ENCODE measurements at places on chromosomes 12 and 14.

DNA sequence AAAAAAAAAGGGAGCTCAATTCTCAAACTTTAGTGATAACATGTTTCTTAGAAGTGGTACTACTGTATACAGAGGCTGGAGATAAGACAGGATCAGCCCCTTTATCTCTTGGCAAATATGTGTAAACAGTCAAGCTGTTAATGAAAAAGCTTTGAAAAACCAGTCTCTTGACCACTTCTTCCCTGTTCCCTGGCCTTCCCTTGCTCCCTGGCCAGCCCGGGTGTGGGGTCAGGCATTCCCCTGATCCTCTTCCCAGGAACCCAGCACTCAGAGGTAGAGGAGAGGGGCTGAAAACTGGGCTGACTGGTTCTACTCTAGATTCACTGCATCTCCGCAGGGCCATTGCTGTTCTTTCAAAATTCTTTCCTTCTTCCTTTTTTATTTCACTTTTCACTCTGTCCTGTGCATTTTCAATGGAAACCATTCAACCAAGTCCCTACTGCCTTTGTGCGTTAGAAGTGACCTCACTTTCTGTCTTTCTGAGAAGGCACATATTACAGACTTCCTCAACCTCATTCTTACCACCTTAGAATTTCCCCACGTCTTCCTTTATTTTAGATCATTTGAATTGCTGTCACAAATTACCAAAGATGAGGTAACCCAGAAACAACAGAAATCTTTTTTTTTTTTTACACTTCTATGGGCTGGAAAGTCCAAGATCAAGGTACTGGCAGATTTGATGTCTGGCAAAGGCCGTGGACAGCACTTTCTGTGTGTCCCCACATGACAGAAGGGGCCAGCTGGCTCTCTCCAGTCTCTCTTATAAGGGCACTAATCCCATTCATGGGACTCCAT is 5.7 kb downstream of the GNG2 start:
- no peak for DNase-seq

- no peak for DNase-seq
Measured at GRCh38 chr12:27499377-27499776, 24.6 kb upstream of the PPFIBP1 start.

- peak; percentile 63 for DNase-seq
Measured at GRCh38 chr12:66860752-66861750, 182.2 kb upstream of the GRIP1 start.

DNA sequence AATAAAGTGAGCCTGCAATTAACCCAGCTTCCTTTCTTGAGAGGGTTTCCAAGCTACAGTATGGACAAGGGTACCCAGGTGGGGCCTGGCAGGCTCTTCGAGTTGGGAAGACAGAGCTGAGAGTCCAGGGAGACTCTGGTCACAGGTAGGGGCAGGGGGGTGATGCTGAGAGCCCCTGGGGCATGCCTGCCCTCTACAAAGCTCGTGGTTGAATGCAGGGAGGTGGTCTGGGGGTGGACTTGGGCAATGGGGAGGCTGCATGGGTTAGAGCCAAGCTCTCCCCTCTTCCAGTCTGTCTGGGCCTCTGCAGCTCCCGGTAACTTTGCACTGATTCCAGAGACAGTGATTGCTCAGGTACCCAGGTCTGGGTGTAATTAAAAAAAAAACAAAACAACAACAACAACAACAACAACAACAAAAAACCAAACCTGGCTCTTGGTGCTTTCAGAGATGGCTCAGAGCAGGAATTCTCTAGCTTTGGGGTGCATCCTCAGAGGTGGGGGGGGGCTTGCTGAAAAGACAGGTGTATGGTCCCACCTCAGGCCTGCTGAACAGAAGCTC is 30.8 kb upstream of the PPP2R5C start:
- no peak for DNase-seq

DNA sequence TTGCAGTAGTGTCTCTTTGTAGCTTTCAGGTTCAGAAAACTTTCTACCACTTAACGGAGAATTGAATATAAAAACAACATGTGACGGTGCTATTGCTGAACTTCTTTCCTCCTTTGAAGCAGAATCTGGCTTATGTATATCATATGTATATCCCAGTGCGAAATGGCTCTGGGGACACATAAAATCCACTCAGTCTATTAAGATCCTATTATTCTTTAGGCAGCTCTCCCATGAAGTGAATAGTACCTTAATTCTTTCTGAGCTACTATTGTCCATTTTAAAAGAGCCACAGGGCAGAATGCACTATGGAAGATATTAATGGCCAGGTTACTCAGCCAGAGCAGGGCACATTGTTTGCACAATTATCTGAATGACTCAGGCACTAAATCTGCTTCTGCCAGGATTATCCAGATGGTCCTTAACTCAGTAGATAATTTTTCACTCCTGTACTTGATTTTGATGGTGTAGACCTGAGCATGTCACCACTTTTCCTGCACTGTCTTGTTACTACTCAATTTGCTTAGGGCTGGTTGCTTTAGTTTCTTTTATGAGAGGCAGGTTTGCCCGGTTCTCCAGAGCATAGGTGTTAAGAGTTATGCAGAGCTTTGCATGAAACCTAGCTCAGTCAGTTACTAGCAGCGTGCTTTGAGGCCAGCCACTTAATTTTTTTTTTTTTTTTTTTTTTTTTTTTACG is 5.5 kb downstream of the CNTN1 start:
- DNase-seq: no peak

DNA sequence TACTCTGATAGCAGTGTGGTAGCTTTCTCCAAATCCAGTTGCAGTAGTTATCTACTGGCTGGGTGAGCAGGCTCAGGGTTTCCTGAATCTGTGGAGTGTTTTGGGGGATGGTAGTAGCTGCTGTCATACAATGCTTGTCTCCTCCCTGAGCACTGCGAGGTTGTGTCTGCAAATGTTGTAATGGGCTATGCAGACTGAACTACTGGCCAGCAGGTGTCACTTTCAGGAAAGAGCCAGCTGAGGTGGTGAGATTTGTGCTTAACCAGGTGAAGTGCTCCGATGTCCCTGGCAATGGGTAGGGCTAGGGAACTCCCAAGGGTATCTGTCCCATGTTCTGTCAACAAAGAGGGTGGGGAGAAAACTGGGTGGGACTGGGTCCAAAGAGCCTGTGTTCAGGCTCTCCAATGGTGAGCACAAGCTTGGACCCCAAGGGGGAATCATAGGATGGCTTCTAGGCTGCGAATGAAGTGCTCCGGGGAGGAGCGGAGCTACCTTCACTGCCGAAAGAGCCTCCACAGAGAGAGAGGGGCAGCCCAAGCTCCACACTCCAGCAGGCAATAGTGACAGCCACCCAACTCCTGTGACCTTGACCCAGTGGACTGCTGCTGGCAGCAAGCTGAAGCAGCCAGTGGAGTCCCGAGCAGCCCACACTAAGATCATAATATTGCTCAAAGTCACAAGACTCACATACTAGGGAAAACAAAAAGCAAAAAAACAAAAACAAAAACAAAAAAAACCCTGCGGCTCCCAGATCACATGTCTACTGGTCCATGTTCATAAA is 1324.0 kb upstream of the USP15 start:
- DNase-seq: no peak

GRCh38 chr14:90644882-90645281 is 171.3 kb downstream of the TTC7B start:
- DNase-seq: no peak

DNA sequence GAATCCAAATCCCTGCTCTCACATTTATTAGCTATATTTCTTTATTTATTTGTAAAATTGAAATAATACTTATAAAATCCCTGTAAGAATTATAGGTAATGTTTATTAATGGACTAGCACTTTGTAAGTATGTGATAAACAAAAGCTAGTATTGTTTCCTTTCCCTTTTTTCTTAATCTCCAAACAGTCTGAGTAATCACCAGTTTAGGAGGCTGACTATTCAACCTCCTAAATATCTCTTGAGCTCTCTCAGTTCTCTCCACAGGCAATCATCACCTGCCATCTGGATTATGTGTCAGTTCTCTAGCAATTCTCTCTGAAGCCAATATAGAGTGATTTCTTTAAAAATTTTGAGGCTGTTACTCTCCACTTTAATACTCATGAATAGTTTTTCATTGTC is 9.2 kb upstream of the LYZ start:
- DNase-seq: no peak

DNA sequence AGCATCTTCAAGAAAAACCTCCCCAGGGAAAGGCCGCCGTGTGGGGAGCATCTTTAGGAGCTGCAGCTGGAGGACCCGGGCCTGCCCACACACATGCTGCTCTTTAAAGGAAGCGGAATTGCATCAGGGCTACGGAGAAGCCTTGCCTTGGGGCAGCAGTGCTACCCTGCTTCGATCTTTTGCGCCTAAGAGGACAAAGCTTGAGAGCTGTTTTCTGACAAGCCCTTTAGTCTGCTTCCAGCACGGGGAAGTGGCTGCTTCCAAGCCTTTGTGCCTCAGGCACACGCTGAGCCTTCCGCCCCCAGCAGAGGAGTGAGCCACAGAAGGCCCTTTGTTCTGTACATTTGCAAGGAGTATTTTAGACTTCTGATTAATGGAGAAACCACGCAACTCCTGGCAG is 31.5 kb downstream of the COA8 start:
- no peak for DNase-seq

- DNase-seq: no peak
Measured at GRCh38 chr14:34029921-34030334, 79.1 kb upstream of the EGLN3 start.

GRCh38 chr12:57103856-57104255 is 7.3 kb downstream of the STAT6 start:
- no peak for DNase-seq

DNA sequence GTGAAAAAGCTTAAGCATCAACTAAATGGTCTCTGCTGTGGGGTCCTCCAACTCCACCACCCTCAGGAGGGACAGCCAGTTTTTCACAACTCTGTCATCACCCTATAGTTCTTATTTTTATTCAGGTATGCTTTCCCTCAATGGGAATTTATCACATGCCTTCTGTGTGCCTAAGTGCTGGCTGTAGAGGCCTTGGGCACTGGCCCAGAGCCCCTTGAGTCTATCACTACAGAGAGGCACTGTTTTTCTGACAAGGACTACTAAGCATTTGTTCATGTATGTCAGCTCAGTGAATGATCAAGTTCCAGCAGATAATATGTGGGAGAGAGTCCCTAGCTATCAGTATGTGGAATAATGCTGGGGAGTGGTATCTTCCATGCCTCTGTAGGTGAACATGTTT is 463.9 kb downstream of the NPAS3 start:
- DNase-seq: no peak

- peak; percentile 45 for DNase-seq
Measured at GRCh38 chr14:99603471-99604277, at the start of gene CCDC85C. Gene CCDC85C, minus strand, starts transcription at chr14:99604207. Its CDS starts 248 bp downstream, at chr14:99603959.

- no peak for DNase-seq
Measured at GRCh38 chr12:58583529-58583928, 336.8 kb downstream of the LRIG3 start.

- no peak for DNase-seq
Measured at GRCh38 chr12:19855851-19856250, 416.6 kb downstream of the AEBP2 start.

- no peak for DNase-seq
Measured at GRCh38 chr12:89742337-89743022, 33.8 kb upstream of the ATP2B1 start.

DNA sequence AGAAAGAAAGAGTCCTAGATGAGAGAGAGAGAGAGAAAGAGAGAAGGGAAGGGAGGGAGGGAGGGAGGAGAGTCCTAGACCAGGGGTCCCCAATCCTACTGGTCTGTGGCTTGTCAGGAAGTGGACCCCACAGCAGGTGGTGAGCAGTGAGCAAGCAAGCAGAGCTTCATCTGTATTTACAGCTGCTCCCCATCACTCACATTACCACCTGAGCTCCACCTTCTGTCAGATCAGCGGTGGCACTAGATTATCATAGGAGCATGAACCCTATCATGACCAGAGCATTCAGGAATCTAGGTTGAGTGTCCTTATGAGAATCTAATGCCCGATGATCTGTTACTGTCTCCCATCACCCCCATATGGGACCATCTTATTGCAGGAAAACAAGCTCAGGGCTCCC is 39.2 kb upstream of the AMN1 start:
- no peak for DNase-seq

GRCh38 chr12:109290061-109290460 is 19.0 kb downstream of the FOXN4 start:
- no peak for DNase-seq

DNA sequence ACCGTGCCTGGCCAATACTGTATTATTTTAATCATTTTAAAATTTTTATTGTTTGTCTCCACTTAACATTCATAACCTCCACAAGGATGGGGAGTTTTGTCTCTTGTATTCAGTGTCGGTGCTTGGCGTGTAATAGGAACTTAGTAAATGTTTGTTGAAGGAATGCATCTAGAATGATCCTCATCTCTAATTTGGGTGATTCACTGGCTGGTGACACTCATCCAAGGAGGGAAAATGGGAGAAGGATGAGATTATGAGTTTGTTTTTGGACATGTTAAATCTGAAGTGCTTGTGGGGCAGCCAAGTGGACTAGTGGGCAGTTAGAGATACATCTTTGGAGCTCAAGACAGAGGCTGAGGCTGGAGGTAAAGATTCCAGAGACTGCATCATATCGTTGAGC is 5.1 kb downstream of the KLC1 start:
- DNase-seq: no peak

DNA sequence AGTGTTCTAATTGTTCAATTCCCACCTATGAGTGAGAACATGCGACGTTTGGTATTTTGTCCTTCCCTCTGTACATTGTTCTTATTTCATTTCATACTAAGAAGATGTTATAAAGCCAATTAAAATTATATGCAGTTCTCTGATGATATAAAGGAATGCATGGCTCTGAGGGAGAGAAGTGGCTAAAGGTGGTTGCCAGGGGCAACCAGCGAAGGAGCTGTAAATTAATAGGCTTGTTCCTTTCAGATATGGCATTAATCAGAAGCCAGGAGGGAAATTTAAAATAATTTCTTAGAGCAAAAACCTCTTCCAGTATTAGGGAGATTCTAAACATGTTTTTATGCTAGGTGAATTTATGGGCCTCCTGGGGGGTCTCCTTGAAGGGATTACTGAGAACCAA is 227.8 kb downstream of the TMEM117 start:
- DNase-seq: no peak

DNA sequence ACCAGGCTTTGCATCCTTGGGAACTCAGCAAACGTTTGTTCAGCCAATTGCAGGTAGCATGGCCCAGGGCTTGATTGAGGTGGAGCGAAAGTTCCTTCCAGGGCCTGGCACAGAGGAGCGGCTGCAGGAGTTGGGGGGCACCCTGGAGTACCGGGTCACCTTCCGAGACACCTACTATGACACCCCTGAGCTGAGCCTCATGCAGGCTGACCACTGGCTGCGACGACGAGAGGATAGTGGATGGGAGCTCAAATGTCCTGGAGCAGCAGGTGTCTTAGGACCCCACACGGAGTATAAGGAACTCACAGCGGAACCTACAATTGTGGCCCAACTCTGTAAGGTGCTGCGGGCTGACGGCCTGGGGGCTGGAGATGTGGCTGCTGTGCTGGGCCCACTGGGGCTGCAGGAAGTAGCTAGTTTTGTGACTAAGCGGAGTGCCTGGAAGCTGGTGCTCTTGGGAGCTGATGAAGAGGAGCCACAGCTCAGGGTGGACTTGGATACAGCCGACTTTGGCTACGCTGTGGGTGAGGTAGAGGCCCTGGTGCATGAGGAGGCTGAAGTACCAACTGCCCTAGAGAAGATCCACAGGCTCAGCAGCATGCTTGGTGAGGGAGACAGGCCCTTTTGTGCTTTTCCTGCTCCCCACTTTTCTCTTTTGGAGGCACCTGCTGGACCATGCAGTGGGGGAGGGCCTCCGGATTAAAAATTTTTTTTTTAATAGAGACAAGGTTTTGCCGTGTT is 799 bp downstream of the THTPA start:
- no peak for DNase-seq

Measured in stimulated activated CD4-positive, alpha-beta T cell treated with anti-CD3 and anti-CD28 coated beads, Interleukin-4, amount 100 ng/mL, for 1 hour (primary cell).